Hypothalamus (tissue), 51 donors: ENCODE measurements at places on chromosomes 3 and 15.

DNA sequence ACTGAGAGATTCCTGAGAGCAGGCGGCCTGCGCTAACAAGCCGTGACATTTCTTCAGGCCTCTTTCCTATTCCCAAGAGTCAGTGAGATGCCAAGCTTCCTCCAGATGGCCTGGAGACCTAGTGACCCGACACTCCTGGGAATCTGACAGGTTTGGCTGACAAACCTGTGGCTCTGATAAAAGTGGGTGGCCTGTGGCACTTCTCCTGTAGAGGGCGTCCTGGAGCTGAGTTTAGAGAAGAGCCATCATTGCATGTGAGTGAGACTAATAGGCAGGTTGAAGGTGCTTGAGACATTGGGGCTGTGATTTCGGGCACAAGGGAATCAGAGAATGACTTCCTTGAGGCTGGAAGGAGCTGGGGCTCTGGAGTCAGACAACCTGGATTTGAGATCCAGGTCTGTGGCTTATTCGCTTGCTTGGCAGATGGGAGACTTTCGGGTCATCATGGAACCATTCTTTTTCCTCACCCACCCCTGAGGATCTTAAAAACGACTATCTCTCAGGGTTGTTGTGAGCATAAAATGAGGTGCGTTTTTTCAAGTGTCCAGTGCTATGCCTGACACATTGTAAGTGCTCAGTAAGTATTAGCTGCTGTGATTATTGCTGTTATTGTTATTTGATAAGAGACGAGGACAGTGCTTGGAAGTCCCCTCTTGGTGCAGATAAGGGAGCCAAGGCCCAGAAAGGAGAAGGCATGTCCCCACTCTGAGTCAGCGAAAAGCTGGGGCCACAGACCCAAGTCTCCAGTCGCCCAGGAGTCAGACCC is 77.2 kb downstream of the SCN10A start:
- DNase-seq: no peak

DNA sequence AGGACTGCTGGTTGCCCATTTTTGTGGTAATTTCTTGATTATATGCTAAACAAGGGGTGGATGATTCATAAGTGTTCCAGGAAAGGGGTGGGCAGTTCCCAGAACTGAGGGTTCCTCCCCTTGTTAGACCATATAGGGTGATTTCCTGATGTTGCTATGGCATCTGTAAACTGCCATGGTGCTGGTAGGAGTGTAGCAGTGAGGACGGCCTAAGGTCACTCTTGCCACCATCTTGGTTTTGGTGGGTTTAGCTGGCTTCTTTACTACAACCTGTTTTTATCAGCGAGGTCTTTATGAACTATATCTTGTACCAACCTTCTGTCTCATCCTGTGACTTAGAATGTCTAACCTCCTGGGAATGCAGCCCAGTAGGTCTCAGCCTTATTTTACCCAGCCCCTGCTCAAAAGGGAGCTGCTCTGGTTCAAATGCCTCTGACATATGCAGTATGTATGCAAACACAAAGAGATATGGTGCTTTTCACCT is 46.2 kb downstream of the C3orf38 start:
- DNase-seq: no peak

GRCh38 chr15:66803182-66803729 is 101.2 kb downstream of the SMAD6 start:
- DNase-seq: no peak

- DNase-seq: no peak
These were observed 300.1 kb upstream of the LYSMD4 start for GRCh38 chr15:100033140-100033857.

- peak; percentile 52 for DNase-seq
These were observed 128.0 kb downstream of the LRIG1 start for GRCh38 chr3:66372681-66373350.

DNA sequence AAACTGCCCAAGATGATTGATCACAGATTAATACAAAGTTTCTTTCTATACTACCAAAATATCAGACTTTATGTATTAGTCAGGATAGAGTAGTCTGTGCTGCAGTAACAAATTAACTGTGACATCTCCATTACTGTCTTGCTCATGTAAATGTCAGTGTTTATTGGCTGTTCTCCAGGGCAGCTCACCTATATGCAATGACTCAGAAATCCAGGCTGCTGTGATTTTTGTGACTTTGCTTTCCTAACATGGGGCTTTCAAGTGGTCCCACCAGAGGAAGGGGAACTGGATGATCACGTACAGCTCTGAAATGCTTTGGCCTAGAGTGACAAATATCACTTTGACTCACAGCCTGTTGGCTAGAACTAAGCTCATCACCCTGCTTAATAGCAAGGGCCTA is 12.9 kb downstream of the PLS1 start:
- DNase-seq: no peak

- no peak for DNase-seq
These were observed 5.9 kb downstream of the ZBTB20 start for GRCh38 chr3:115141033-115141757.
